ENCODE measurements at places on chromosomes 7 and 10.
A peak's percentile ranks its signal among the peaks of the same experiment; 100 is the strongest.

DNA sequence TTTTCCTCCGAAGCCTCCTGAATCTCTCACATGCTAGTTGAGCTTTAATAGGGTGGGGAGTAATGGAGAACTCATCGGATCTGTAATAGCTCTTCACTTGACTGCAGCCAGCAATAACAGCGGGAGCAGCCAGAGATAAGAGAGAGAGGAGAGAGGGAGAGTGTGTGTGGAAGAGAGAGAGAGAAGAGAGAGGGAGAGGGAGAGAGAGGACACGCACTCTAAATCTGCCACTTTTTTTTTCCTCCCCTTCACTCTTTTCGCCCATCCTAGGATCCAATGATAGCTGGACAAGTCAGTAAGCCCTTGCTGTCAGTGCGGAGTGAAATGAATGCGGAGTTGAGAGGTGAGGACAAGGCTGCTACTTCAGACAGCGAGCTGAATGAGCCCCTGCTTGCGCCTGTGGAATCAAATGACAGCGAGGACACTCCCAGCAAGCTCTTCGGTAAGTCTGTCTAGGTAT lies 107.9 kb downstream of the POU6F2 start:
- DNase-seq, result peak; percentile 4

- no peak for DNase-seq
These were observed 104.1 kb downstream of the LHPP start for GRCh38 chr10:124565565-124566221.

DNA sequence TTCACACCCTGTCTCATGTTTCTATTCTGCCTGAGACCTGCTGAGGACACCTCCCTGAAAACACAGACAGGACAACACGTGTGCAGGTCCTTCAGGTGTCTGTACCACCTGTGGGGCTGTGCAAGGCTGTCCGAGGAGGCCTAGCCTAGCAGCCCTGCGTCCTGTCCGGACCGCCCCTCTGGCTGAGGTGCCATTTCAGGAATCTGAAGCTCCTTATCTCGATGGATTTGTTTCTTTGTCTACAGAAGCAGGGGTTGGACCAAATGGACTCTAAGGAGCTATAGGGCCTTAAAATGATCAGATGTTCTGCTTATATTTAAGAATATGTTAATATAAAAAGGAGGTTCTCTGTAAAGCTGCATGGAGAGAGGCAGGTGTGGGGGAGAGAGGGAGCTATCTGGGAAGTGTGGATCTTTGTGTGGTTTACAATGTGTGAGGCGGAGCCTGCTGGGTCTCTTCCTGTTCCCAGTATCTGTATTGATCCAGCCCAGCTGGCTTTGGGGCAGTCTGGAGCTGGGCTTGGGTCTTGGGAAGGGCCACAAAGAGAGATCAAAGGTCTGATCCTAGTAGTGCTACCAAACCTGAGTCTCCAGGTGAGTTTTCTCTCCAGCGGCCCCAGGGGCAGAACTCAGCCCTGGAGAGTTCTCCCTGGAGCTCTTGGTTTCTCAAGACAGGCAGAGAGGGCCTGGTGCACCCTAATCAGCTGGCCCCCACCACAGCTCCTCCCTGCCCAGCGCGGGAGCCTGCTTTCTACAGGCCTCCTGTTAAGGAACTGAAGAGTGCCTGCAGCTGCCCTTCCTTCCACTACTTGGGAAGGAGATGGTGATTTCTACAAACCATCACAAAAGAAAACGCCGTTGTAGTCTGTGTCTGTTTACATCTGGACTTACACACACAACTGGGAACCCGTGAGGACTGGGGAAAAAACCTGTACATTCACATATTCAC lies 3.4 kb upstream of the MNX1 start:
- DNase-seq, result no peak

DNA sequence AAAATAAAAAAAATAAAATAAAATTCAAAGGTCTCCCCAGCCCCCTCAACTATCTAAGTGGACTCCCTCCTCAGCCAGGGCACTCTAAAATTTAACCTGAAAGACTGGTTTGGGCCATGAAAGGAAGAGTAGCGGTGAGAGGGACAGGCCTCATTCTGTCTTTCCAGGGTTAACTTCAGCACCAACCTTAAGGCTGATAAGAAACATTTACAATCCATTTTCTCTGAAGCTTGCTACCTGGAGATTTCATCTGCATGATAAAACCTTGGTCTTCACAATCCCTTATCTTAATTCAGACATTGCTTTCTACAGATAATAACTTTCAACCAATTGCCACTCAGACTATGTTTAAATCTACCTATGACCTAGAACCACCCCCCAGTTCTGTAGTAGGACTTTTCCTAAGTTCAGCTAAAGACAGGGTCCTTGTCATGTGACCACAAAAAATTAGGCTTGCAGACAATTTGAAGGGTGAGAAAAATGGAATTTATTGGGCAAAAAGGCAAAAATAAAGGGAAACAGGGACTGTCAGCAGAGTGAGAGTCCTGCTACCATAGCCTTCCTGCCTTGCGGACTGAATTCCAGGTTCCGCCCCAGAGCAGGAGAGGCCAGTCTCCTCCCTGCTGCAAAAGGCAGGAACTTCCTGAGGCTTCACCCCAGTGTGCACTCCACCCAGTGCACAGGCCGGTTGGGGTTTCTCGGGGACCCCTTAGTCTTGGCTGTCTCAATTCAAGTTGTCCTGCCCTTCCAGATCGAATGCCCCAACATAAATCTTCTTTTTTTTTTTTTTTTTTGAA lies 26.0 kb downstream of the AGK start:
- no peak for DNase-seq

DNA sequence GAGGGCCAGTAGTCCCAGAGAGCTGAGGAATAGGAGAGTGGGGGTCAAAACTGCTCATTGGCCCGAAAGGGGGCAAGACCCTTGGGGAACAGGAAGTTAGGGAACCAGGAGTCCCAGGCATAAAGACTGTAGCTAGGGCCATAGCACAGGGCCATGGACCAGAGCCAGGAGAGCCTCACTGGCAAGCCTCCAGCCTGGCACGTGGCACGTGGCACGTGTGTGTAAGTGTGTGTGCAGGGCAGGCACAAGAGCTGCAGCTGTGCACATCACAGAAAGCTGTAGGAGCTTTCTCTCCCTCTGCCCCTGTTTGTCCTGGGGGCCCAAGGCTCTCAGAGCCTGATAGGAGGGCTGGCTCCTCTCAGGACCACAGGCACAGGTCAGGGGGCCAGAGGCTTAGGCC lies 47.8 kb upstream of the SLF2 start:
- no peak for DNase-seq

DNA sequence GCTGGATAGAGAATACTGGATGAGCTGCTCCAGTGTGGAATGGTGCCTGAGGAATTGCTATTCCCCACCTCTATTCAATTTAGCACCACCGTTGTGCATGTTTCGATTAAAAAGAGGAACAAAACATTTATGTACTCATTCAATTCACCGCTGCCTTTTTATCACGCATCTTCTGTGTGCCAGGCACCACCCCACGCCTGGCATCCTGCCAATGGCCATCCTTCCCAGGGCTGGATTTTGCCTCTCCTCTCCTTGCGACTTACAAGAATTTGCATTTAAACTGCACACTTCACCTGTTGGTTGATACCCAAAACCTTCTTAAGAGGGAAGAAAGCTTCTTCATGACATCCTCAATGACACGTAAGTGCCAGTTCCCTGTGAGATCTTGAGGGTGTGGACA lies 110.2 kb upstream of the DPP6 start:
- DNase-seq, result no peak

DNA sequence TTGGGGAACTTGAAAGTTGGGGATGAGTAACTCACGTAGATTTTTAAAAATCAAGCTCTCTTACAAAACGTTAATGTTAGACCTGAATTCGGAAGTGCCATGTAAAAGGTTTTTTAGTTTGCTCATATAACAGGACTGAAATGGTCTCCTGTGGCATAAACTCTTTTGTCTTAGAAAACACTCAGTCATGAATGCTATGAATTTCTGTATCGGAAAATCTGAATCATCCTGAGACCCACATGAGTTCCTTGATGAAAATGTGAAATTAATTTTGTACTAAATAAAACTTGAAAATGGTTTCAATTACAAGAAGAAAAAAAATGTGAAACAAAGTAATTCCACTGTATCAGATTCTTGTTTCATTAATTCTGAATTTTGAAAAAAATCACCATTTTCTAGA lies 134.8 kb upstream of the BMPER start:
- DNase-seq, result no peak

DNA sequence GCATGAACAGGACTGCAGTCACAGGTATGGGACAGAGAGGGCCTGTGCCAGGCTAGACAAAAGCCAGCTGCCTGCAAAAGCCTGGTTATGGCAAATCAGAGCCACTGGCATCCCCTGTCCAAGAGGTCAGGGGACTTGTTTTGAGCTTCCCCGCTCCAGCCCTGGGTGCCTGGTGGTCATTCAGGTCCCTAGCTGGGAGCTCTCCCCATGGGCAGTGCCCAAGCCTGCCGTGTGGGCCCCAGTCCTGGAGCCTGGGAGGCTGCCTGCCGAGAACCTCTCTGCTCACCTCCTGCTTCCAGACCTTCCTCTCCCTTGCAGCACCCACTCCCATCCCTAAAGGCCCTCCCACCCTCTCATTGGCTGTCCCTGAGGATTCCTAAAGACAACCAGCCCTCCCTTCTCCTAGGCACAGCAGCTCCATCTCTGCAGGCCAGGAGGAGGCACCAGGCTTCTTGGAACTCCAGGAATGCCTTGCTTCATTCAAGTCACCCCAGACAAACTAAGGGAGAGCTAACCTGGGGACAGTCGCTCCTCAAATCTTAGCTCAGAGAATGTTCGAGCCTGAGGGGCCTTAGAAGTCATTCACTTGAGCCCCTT lies 150.6 kb downstream of the C10orf105 start:
- DNase-seq, result no peak

DNA sequence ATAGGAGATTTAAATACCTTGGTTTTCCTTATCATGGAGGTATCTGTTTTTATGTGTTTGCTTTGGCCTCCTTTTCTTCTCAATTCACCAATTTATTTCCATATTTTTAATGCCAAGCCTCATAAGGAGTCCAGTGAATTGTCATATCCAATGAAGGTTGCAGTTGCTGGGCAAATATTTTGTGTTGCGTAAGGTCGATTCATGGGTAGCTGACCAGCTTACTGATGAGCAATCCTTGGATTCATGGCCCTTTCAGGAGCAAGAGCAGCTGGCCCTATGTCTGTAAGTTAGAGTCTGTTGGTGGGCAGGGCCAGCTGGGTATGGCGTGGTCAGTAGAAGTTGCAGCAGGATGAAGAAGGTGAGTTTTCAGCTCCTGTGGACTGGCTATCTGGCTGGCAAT lies 182.9 kb downstream of the PFKFB3 start:
- peak; percentile 90 for DNase-seq

DNA sequence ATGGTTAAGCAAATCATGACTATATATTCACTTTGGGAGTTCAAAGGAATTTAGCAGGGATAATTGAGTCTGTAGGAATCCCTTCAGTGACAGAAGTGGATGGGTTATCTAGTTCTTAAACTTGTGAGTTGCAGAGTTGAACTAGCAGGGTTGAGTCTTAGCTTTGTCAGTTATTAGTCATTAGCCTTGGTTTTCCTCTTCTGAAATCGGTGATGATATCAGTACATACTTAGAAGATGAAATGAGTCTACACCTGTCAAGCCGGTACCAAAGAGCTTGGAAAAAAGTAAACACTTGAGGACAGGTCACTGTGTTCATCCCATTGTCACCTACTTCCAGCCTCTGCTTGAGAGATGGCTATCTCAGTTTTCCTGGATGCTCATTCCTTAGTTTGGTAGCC lies 73.5 kb downstream of the BUB3 start:
- DNase-seq, result no peak

DNA sequence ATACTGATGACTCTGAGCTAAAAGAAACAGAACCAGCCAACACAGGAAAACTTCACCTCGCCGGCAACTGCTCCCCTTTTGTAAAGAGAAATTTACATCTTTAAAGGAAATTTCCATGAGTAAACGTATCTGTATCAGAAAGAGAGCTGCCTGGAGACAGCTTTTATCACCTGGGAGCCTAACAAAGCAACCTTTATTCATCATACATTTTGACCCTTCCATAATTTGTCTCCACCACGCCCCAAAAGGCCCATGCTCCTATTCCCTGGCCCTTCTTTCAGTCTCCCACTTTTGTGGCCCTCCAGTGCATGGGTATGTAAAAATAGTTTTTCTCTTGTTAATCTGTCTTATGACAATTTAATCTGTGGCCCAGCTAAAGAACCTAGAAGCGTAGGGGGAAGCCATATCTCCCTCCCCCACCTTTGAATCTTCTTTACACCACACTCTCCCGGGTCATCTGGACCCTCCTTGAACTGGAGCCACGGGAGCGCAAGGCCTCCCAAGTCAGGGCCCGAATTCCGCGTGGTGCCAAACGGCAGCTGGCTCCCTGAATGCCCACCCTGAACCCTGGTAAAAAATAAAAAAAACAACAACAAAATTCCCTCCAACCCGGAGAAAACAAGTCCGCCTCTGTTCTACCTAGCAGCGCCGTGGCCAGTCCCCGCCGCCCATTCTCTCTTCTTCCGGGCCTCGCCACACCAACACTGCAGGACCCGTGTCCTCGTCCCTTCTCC lies 15.4 kb upstream of the FKBP9 start:
- no peak for DNase-seq

GRCh38 chr10:78231939-78232338 lies 198.3 kb downstream of the RPS24 start:
- peak; percentile 28 for DNase-seq

- no peak for DNase-seq
These were observed 168.4 kb downstream of the CACNB2 start for GRCh38 chr10:18308600-18308999.

DNA sequence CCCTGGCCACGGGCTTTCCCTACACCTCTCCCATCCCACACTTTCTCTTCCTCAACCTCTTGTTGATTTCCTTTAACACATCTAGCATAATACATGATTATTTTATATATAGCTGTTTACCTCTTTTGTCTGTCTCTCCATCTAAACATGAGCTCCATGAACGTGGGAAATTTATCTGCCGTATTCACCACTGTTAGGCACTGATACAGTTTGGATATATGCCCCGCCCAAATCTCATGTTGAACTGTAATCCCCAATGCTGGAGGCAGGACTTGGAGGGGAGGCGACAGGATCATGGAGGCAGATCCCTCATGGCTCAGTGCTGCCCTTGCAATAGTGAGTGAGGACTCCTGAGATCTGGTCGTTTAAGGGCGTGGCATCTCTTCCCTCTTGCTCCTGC lies 5.7 kb downstream of the CYTH3 start:
- DNase-seq, result no peak

- DNase-seq, result no peak
These were observed 107.9 kb downstream of the AKR1D1 start for GRCh38 chr7:138184191-138184590.

DNA sequence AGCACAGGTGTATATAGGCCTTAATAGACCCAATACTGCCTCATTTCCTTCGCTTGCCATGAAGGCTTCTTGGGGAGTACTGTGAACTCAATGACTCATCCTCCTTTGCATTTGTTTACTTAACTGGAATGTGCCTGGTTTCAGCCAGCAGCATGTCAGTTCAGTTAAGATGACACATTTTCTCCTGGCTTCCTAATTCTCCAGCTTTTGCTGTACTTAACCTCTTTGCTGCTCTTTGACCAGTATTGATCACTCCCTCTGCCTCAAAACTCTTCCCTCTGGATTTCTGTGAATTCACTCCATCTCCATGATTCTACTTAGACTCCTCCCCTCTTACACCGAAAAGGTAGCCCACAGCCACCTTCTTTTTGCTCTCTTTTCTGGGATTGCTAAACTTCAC lies 135.7 kb downstream of the MAGI2 start:
- DNase-seq, result peak; percentile 86

- no peak for DNase-seq
These were observed 206.7 kb upstream of the PTPRZ1 start for GRCh38 chr7:121666306-121666705.

GRCh38 chr10:63700631-63701156 lies 179.5 kb downstream of the REEP3 start:
- no peak for DNase-seq

- DNase-seq, result no peak
These were observed 19.6 kb upstream of the PIP4K2A start for GRCh38 chr10:22733992-22734391.

- DNase-seq, result no peak
These were observed 134.4 kb upstream of the UNC5B start for GRCh38 chr10:71077796-71078453.

All from LHCN-M2 (cell line).